ENCODE measurements at places on chromosomes 3 and 15. TPM values are rescaled to one million over a fixed set of nuclear protein-coding genes. Genes with fewer than 3 reads are reported as not detected.

The LPCAT4 gene
- 10.8 TPM for total RNA-seq

The FBXW12 gene
- total RNA-seq: not detected

The SNTN gene
- total RNA-seq: not detected

The SLC6A1 gene
- total RNA-seq: not detected

The SCAANT1 gene
- not detected for total RNA-seq

The C3orf22 gene
- not detected for total RNA-seq

The RTF1 gene
- total RNA-seq: 15.5 TPM

The ST3GAL6 gene
- 0.74 TPM for total RNA-seq

The LMAN1L gene
- not detected for total RNA-seq

The TMCO5A gene
- not detected for total RNA-seq

The SPG11 gene
- 28.1 TPM for total RNA-seq

The GRM7 gene
- not detected for total RNA-seq

The ZKSCAN7 gene
- total RNA-seq: 5.2 TPM

The SHC4 gene
- total RNA-seq: 0.67 TPM

The CFAP44 gene
- 0.17 TPM for total RNA-seq

The IQCF5 gene
- not detected for total RNA-seq

The TEX9 gene
- total RNA-seq: 1.0 TPM

The TMEM207 gene
- not detected for total RNA-seq

The DLL4 gene
- total RNA-seq: under 0.01 TPM

The MOBP gene
- not detected for total RNA-seq

The IGDCC3 gene
- under 0.01 TPM for total RNA-seq

The SCAMP5 gene
- total RNA-seq: 0.45 TPM

The GOLGA8S gene
- total RNA-seq: not detected

The RBM5 gene
- 58.2 TPM for total RNA-seq

The ARHGAP31 gene
- 3.4 TPM for total RNA-seq

The ADGRG7 gene
- total RNA-seq: not detected

The CHRNA3 gene
- not detected for total RNA-seq

The DUOXA2 gene
- total RNA-seq: not detected

The MASP1 gene
- total RNA-seq: 1.8 TPM

The SOX14 gene
- not detected for total RNA-seq

The ARL14 gene
- total RNA-seq: not detected

The DNAJB11 gene
- total RNA-seq: 44.4 TPM

The GABRG3 gene
- not detected for total RNA-seq

The GUCA1C gene
- total RNA-seq: not detected

The IGSF10 gene
- 0.15 TPM for total RNA-seq

The LYZL4 gene
- not detected for total RNA-seq

The C15orf40 gene
- total RNA-seq: 16.0 TPM

The CKMT1A gene
- not detected for total RNA-seq

Data from bronchus fibroblast of lung (primary cell).